ENCODE measurements at places on chromosomes 11 and 22.

DNA sequence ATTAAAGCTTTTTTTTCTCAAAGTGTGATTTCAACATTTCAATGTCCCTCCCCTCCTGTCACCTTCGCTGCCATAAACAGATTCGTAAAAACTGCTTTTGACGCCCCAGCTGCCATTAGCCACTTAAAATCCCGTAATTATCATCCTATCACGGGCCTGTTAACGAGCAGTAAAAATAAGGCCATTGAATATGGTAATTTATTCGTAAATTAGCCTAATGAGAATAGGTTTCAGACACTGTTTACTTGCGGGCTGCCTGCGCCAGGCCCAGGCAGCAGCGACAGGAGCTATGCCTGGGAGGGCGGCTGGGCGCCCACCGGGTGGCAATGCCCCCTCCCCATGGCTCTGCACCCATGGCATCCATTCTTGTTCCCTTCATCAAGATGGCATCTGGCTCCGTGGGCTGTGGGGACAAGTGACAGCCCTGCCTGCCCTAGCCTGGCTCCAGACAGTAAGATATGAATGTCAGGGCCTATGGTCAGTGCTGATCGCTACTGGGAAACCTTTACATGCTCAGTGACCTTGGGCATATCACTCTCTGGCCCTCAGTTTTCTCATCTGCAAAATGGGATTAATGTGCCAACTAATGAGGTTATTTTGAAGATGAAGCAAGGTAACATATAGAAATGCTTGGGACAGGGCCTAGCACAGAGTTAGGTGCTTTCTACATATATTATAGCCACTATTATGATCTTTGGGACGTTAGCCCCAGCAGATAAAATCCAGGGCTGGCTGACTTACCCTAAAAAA lies 500.8 kb downstream of the MN1 start:
- DNase-seq: no peak

- peak; percentile 70 for DNase-seq
Observed at GRCh38 chr11:26227301-26227746, 104.6 kb upstream of the ANO3 start.

GRCh38 chr11:93000511-93001476 lies 31.3 kb downstream of the MTNR1B start:
- no peak for DNase-seq

GRCh38 chr11:45899448-45900174 lies 7.5 kb downstream of the FREY1 start:
- DNase-seq: peak; percentile 33

- no peak for DNase-seq
Observed at GRCh38 chr22:49670456-49671330, 157.0 kb downstream of the BRD1 start.

- no peak for DNase-seq
Observed at GRCh38 chr11:17686231-17686980, 33.0 kb upstream of the MYOD1 start.

DNA sequence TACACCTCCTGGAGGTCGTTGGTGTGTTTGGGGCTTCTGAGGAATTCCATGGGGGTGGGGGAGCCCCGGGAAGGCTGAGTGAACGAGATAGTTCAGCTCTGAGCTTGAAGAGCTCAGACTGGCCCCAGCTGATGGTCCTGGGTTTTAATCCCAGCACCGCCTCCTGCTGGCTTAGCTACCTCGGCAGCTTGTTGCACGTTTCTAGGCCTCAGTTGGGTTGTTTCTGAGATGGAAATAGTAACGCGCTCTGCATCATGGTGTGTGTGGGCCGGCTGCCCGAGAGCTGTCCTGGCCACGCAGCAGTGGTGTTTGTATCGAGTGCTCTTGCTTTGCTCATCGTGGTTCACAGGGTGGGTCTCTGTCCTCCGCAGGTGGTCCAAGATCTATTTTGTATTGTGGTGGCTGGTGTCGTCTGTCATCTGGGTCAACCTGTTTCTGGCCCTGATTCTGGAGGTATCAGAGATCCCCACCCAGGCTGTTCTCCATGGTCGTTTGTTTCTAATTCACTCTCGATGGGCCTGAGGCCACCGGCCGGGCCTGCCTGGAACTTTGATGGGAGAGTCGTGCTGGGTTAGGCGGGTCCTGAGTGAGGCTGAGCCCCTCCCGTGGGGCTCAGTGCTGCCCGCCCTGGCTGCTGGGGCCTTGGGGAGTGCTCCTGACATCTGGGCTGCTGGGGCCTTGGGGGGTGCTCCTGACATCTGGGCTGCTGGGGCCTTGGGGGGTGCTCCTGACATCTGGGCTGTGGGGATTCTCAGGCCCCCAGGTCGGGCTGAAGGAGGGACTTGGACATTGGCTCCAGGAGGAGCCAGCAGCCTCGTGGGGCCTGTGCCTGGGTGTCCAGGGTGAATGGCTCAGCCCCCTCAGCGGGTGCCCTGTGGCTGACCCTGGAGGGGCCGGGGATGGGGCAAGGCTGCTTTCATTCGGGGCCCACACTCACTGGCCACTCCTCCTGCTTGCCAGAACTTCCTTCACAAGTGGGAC lies 37.7 kb downstream of the TPCN2 start:
- peak; percentile 15 for DNase-seq

GRCh38 chr11:118046051-118046963 lies 30.6 kb upstream of the TMPRSS4 start:
- no peak for DNase-seq

GRCh38 chr22:26624803-26625202 lies 3.0 kb downstream of the CRYBA4 start:
- no peak for DNase-seq

DNA sequence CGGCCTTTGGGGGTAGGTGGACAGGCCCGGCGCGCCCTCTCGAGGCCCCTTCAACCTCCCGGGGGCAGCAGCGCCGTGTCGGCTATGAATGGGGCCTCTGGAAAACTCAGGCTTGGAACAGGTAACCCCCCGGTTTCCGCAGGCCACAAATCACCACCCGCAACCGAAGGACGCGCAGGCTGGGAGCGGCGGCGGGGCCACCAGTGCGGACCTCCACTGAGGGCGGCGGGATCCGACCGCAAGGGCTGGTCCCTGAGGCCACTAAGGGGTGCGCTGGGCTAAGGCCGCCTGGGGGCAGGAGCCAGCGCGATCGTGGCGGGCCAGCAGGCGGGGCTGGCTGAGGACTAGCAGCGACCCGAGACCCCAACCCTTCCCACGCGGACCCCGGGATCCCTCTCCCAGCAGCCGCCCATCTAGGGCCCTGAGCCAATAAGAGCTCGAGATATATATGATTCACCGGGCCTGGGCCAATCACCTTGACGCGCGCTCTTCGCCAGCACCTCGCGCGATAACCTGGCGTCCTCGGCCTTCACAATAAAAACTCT lies 609 bp upstream of the ATF4 start:
- peak; percentile 99 for DNase-seq

GRCh38 chr22:25955323-25955722 lies 213.3 kb downstream of the MYO18B start:
- no peak for DNase-seq

DNA sequence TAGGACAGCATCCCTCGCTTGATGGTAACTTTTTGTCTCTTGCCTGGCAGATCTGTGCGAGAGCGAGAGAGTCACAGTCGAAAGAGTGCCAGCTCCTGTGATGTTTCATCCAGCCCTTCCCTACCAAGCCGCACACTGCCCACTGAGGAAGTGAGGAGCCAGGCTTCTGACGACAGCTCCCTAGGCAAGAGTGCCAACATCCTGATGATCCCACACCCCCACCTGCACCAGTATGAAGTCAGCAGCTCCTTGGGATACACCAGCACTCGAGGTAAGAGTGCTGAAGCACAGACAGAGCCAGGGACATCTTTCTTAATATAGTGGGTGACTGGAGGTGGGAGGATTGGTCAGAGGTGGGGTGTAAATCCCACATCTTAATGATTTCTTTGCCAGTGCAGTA lies 61.1 kb downstream of the DEPDC5 start:
- no peak for DNase-seq

- DNase-seq: no peak
Observed at GRCh38 chr11:86473991-86474833, 99.5 kb downstream of the CCDC81 start.

DNA sequence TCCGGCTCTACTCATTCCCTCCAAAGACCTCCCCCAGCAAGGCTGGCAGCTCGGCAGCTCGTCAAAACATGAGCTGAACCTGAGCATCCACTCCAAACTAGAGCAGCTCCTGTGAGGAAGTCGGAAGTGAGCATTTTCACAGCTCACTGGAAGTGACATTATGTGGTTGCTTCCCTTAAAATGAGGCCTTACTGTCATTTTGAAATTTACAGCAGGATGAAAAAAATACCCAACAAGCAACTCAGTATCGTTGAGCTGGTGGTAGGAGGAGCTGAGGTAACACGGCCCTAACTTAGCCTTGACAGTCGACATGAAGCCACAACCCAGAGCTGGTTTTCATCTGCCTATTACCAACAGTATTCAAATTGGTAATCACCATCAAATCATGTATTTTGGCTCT lies 38.0 kb upstream of the ARFGAP3 start:
- no peak for DNase-seq

GRCh38 chr11:44955015-44955738 lies 4.5 kb upstream of the TP53I11 start:
- DNase-seq: no peak

DNA sequence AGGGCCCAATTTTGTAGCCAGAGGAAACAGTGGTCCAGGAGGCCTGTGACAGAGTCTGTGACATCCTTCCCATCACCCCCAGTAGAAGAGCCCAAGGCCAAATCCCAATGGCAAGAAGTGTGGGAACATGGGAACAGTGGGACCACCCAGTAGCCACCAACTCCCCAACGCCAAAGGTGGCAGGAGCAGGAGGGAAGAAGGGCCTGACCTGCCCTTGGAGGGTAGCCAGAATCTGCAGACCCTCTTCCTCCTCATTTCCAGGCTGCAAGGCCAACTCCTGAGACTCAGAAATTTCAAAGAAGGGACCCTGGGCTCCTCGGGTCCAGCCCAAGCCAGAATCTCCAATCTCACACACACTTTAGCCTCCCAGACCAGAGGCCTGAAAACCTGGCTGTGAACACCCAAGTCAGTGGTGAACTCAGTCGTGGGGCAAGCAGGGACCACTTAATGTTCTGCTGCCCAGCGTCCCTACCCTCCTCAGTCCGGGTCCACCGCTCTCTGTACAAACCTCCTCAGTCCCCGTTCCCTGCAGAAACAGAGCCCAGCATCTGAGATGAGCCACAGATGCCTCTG lies 6.2 kb downstream of the RAB3IL1 start:
- no peak for DNase-seq

GRCh38 chr11:130548491-130548833 lies 100.0 kb downstream of the ADAMTS15 start:
- DNase-seq: no peak

GRCh38 chr11:111177037-111177871 lies 68.3 kb upstream of the POU2AF2 start:
- peak; percentile 77 for DNase-seq

DNA sequence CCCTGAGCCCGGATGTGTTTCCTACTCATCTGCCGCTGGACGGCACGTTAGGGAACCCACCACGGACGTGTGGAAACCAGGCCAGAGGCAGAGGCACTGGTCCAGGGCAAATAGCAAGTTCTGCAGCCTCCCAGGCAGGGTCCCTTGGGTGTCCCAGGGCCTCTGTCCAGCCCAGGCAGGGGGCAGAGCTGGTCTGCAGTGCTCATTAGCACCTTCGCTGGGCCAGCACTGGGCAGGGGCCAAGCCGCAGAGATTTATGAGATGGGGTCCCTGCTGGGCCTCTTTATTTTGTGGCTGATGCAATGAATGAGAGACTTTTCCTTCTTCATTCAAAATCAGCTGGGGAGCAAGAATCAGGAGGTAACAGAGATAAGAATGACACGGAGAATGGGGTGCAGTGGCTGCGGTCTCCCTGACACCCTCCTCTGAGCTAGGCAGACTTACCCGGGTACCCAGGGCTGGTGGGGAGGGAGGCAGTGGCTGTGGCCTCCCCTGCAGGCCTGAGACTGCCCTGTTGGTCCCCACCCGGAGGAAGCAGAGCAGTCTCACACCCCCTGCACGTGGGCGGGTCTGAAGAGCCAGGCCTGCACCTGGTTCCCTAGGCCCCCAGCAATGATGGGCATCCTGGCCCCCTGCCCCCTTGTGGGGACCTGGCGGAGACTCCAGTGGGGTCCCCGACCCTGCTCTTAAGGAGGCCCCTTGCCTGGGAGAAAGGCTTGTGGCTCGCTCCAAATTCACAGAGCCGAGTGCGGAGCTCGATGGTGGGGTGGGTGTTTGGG lies 14.0 kb upstream of the PARVG start:
- no peak for DNase-seq

DNA sequence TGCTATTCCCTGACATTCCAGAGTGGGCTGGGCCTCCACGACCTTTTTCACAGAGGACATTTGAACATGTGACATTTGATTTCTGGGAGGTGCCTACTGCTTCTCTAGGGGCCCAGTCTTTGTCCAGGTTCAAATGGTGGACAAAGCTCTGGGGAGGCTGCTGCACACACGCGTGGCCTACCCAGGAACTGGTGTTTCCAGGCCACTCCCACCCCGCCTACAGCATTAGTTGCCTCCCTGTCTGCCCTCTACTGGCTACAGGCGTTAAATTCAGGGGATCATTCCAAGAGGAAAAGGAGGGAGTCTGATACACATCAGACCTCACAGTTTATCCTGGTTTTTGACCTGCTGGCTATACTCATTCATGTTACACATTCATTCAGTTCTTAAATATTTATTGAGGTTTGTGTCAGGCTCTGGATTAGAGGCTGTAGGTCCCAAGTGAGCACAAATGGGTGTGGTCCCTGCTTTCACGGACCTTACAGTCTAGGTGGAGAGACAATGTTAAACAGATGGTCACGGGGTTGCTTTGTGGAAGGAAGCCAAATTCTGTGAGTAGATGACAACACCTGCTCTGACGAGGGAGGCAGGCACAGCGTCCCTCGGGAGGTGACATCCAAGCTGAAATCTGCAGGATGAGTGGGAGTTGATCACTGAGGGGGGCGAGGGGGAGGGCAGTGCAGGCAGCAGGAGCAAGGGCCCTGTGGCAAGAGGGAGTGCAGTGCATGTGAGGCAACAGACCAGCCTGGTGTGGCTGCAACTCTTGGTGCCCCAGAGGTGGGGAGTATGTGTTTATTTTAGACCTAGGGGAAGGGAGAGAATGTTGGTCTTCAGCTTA lies 11.8 kb downstream of the TUB start:
- DNase-seq: peak; percentile 73

DNA sequence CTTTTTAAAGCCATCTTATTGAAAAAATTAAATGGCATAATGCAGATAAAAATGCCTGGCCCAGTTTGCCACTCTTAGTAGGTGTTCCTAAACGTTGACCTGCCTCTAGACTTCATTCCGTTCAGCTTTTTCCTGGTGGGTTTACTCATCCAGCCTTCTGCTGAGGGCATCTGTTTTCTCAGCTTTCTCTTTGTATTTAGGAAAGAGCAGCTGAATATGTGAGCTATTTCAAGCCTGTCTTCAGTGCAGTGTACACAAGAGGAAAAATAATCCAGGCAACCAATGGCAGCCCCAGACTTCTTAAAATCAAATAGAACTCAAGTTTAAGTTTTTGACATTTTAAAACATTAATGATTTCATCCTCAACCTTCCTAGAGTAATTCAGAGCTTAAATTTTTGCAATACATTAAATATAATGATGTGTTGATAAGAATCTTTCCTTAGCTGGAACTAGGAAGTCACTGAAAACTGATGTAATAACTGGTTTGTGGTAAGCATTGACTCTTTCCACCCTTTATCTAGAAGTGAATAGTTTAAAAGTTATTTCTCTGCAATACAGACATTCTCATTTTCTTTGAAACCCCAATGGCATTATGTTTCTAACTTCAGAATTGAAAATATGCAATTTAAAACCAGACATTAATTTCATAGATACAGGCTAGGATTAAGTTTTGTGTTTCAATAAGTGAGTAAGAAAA lies 165.4 kb downstream of the AASDHPPT start:
- DNase-seq: no peak

GRCh38 chr22:40328546-40329456 lies 17.5 kb upstream of the ADSL start:
- DNase-seq: no peak

- no peak for DNase-seq
Observed at GRCh38 chr11:74196781-74197486, 25.8 kb downstream of the PPME1 start.

GRCh38 chr11:129383060-129383459 lies 7.4 kb downstream of the BARX2 start:
- DNase-seq: no peak

Measured in NAMALWA (cell line).